HTR-8/SVneo (cell line): ENCODE measurements at places on chromosomes 6 and 20.

GRCh38 chr6:167426084-167426483 is 101.2 kb downstream of the TTLL2 start:
- no peak for DNase-seq

- DNase-seq = no peak
Observed at GRCh38 chr6:141513830-141514229, 618.9 kb upstream of the GJE1 start.

GRCh38 chr20:37528446-37529213 is 954 bp upstream of the BLCAP start:
- DNase-seq = no peak

DNA sequence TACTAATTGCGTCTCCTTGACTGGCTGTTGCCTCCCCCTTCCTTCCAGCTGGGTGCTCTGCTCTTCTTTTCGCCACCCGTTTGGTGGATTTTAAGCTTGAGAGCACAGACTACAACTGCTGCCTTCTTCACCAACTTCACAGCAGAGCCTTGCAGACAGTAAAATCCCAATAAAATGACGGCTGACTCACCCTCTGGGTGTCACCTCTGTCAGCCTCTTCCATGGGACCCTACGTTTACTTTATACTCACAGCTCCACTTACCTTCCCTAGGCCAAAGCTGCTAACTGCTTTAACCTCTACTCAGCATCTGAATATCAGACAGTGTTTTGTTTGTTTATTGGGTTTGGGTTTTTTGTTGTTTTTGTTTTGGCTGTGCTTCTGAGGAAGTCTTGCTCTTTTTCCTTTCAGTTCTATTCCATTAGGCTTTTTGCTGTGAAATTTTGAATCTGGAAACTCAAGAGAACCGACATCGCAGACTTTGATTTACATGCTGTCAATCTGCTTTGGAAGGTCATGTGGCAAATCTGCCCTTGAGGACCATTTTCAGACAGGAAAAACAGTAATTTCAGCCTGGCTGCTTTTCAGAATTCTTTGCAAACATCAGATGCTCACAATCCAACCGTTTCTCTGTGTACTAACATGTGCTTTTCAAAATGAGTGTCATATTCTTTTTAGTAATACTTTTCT is 2.4 kb downstream of the AGPAT4 start:
- DNase-seq = no peak

- no peak for DNase-seq
Observed at GRCh38 chr6:122075084-122075838, 324.2 kb upstream of the HSF2 start.

- no peak for DNase-seq
Observed at GRCh38 chr6:3912361-3913076, 63.3 kb downstream of the FAM50B start.

GRCh38 chr20:38935285-38935684 is 9.1 kb downstream of the FAM83D start:
- peak; percentile 45 for DNase-seq

DNA sequence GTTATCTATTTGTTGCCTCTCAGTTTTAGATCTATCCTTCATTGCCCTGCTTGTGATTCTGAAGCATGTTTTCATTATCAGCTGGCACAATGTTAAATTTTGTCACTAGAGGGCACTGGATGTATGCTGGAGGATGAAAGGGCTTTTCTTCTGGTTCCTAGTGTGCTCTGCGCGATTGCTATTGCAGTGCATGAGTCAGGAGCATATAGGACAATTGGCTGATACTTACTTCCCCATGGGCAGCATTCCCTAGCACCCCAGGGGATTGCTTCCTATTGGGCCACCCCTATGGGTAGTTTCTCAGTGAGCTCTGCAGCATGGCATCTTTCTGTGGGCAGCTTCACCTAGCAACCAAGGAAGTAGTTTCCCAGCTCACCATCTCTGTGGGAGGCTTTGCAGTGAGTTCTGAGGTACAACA is 280.3 kb upstream of the SYNCRIP start:
- peak; percentile 15 for DNase-seq

GRCh38 chr6:15970517-15970916 is 158.4 kb upstream of the MYLIP start:
- no peak for DNase-seq

DNA sequence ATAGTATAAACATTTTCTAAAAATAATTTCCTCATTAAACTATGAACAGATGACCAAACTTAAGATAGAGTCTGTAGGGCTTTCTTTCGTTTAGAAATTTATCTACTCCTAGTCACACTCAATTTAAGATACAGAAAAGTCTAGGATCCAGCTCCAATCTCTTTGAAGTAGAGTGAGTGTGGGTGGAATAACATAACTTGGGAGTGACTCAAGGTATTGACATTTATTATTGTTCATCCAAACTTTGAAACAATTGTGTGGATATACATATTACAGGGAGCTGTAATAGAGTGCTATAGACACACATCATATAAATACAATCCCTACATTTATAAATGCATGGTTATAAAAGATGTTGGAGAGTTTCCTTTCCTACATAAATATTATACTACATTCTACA is 715.2 kb upstream of the MANEA start:
- no peak for DNase-seq

- DNase-seq = no peak
Observed at GRCh38 chr20:56518721-56519398, 5.7 kb upstream of the FAM209A start.

DNA sequence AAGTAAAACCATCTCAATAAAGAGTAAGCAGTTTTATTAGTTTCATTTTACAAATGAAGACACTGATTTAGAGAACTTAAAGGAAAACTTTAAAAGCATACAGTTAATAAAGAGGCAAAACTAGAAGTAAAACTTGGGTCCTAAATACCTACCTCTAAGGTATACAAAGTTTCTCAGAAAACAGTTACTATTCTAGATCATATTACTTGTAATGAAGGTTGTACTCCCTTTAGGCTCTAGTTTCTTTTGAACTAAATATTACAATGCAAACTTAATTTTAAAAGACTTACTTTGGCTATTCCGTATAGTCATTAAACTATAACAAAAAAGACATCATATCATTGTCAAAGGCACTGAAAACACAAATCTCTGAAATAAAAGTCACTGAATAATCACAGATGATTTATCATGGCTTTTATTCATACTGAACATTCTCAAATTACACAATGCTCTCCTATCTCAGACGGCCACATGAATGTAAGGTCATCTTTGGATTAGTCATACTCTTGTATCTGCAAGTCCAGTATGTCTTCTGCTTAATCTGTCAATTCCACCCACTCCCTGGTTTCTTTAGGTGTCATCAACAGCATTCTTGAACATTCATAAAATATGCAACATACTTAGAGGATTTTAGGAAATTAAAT is 361.6 kb upstream of the RUNX2 start:
- peak; percentile 78 for DNase-seq

GRCh38 chr6:116019428-116019827 is 41.3 kb downstream of the FRK start:
- DNase-seq = no peak

DNA sequence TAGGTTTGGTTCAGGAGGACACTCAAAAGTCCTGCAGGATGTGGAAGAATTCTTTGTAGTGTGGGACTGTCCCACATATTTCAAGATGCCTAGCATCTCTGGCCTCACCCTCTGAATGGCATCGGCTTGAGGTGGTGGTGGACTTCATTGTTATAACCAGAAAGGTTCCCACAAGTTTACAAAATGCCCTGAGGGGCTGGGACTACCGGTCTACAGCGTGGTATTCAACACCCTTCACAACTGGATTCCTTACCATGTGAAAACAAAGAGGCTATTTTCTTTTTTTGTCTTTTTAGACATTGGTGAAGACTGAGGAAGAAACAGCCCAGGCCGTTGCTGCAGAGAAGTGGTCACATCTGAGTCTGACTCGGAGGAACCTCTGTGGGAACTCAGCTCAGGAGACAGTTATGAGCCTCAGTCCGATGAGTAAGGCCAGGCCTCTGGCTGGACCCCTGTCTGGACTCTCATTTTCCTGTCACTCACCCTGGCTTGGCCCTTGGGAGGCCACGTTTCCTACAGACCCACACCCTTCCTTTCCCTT is 15.2 kb downstream of the PGBD1 start:
- no peak for DNase-seq

GRCh38 chr6:12371641-12372146 is 81.5 kb downstream of the EDN1 start:
- no peak for DNase-seq
